ENCODE measurements at places on chromosomes 16 and 17.

DNA sequence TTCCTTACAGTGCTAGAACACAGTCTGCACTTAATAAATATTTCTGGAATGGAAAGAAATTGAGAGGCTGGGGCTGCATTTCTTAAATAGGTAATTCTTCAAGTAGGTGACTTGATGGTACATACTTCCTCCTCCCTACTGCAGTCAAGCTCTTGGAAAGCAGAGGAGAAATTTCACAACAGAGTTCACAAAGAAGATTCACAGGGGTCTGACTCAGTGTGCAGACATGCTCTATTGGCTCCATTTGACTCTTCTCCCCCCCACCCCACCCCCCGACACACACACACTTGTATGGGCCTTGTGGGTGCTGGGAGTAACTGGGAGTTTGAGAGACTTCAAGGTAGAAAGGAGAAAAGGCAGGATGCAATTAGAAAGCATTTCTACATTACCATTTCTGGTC is 6.2 kb upstream of the MYOCD start:
- DNase-seq, result no peak

- DNase-seq, result no peak
These were observed 108.8 kb downstream of the IRX5 start for GRCh38 chr16:55039511-55039910.

- peak; percentile 50 for DNase-seq
These were observed 170.8 kb upstream of the FAM20A start for GRCh38 chr17:68771867-68772515.

GRCh38 chr17:10417431-10417830 is 4.3 kb downstream of the MYH8 start:
- no peak for DNase-seq

GRCh38 chr16:69924777-69925191 is 26.4 kb upstream of the CLEC18A start:
- no peak for DNase-seq

DNA sequence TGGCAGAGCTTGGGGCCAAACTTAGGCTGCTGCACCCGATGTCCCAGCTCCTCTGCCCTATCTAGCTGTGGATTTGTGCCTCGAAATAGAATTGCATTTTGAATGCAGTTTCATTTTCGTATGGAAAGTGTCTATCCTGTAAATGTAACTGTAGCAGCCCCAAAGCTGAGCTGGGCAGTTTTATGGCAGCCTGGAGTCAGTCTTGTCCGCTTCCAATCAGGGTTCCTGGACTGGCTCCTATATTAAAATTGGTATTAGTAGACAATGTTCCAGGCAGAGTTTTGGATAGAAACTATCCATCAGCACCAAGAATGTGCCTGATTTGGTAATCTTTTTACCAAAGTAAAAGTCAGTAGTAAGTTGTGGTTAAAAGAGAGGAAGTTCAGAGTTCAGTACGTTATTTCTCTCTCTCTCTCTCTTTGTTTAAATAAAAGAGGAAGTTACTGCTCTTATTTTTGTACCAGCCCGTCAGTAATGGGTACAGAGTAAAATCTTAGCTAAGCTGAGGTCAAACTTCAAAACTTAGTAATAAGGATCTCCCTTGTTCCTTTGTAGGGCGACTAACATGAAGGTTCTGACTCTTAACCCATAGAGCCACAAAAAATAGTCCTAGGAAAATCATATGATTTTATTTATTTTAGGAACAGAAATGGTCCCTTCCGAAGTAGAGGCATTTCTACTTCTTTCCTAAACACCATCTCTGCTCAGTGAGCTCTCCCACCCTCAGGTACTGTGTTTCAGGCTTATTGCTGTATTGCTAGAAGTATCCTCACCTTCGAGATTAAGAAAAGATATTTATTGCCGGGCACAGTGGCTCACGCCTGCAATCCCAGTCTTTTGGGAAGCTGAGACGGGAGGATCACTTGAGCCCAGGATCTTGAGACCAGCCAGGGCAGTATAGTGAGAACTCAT is 28.0 kb downstream of the PRKCB start:
- no peak for DNase-seq

DNA sequence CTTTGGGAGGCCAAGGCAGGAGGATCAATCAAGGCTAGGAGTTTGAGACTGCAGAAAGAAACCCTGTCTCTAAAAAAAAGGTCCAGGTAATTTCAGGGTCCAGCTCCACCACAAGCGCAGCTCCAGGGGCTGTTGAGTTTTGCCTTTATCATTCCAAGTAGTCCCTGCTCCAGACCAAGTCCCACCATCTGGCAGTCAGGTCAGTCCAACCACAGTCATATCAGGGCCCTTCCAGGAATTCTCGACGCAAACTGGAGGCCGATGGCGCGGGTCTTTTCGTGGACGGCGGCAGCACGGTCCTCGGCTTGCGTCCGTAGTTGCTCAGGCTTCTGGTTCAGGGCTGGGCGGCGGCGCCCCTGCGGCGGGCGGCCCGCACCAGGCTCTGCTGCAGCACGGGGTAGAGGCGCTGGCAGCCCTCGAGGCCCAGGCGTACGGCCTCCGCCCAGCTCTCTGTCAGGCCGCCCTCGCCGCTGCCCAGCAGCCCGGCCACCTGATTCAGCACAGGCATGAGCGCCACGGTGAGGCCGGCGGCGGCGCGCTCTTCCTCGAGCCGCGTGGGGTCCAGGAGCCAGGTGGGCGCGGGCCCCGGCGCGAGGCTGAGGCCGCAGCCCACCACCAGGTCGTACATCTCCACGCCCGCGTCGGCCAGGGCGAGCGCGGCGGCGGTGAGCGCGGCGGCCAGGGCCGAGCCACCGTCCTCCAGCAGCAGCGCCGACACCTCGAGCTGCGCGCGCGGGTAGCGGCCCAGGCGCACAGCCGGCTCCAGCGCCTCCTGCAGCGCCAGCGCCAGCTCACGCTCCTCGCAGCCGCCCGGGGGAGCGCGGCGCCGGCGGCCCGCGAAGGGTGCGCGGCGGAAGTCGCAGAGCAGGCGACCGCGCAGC is 752 bp downstream of the EXOSC6 start:
- peak; percentile 64 for DNase-seq

DNA sequence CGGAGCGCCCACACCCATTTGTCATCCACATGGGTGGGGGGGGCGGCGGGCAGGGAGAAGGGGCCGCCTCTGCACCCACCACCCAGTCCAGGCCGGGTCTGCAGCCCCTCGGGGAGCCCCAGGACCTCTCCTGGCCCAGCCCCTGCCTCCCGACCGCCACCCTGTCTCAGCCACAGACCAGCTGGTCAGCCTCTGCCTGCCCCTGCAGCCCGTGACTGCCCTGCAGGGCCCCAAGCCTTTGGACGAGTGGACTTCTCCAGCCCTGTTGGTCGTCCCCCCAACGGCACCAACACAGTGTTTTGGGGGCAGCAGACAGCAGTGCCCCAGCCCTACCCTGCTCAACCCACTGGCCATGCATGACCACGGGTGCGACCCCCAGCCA is 1.2 kb downstream of the PRR35 start:
- DNase-seq, result no peak

DNA sequence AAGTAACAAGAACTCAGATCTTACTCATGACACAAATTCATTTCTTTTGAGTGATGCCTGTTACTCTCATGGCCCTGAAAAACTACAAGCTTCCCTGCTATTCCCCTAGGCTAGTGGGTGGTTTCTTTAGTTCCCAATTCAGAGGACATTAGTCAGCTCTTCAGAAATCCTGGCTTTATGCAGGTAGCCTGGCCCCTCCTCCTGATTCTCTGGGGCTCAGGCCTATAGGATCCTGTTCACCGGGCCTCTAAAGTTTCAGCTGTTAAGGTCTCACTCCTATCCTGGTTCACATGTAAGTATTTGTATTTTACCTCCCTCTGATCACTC is 87.3 kb upstream of the IRX5 start:
- DNase-seq, result no peak

DNA sequence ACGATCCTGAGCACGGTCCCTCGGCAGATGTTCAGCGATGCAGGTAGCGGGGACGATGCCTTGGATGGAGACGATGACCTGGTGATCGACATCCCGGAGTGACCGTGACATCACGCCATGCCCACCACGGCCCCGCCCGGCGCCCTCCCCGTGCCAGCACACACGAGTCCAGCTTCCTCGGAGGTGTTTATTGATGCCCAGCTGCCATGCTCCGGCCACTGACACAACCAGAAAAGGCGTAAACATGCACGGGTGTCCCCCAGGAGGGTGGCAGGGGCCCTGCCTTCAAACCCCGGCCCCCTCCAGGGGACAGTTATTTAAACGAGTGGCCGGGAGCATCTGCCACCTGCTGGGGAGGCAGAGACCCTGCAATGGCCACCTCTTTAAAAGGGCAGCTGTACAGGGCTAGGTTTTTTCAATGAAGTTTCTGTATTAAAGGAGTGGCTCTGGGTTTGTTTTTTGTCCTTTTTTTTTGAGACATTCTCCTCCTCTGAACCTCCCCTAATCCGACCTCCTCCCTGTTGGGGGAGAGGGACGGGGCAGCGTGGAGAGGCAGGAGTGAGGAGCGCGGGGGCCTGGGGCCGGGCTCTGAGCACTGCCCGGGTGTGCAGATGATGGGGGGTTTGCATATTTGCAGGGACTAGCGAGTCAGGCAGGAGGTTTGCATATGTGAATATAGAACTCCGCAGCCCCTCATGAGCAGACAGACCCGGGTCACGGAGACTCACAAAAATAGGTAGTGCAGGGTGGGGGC is 5.3 kb downstream of the DOC2A start:
- no peak for DNase-seq

GRCh38 chr17:12958786-12959185 is 59.0 kb downstream of the ELAC2 start:
- no peak for DNase-seq

GRCh38 chr16:49003022-49003421 is 278.6 kb downstream of the CBLN1 start:
- DNase-seq, result no peak

DNA sequence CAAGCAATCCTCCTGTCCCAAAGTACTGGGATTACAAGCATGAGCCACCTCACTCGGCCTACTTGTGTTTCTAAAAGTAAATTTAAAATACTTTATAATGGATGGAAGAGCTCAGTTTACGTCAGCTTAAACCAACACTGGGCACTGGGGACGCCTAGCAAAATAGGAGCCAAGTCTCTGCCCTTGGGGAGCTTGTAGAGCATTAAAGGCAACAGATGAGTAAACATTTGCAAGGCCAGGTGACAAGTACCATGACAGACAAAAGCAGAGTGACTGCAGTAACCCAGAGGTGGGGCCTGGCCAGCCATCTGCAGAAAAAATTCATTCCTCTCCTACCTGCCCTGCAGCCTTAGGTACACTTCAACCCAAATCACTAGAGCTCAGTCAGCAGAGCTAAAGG is 12.1 kb upstream of the NLK start:
- DNase-seq, result no peak

- DNase-seq, result no peak
These were observed 653 bp downstream of the FANCA start for GRCh38 chr16:89815639-89816348.

GRCh38 chr16:27390151-27390550 is 11.8 kb upstream of the IL21R start:
- no peak for DNase-seq

DNA sequence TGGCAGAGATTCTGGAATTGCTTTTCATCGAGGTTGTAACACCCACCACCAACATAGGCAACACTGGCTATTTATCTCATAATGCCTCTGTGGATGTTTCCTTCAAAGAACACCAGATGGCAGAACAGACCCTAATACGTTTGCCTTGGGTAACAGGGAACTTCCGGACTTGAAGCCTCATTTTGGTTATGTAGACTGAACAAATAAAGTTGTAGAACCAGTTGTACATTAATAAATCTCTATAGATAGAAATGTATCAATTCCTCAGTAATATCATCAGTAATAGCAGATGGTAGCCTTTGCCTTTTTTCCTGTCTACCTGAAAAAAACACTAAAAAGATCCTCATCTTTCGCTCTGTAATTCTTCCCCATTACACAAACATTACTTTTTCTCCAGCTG is 25.9 kb upstream of the APOH start:
- DNase-seq, result no peak

- DNase-seq, result no peak
These were observed 60.6 kb downstream of the C16orf82 start for GRCh38 chr16:27127308-27127707.

DNA sequence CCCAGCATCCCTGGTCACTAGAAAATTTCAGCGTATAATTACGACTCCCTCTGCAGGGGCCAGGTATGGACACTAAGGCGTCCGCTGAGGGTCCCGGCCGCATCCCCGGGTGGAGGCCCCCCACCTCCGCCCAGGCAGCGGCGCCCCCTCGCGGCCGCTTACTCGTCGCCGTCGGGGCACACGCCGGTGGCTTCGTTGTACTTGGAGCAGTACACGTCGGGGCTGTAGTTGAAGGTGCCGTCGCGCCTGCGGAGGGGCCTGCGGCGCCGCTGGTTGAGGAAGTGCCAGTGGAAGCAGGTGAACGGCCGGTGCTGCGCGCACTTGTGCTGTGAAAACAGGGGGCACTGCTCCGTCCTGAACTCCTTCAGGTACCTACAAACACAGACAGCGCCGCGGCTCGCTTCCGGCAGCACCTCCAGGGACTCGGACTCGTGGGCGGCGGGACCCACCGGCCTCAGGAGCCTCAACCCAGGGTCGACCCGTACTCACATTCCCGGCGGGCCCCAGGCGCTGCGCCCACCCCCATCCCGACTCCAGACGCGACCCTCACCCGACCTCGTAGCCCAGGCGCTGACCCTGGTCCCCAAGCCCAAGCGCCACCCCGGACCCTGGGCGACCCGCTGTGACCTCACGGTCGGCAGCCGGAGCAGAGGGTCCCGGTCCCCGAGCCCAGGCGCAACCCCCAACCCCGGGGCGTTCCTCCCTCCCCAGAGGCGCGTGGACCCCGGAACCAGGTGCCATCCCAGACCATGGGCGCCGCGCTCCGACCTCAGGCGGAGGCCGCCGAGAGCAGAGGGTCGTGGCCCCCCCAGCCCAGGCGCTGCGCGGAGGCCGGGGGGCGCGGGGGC is 596 bp downstream of the UNKL start:
- no peak for DNase-seq

- DNase-seq, result no peak
These were observed 66.1 kb upstream of the NLK start for GRCh38 chr17:27976331-27976730.

DNA sequence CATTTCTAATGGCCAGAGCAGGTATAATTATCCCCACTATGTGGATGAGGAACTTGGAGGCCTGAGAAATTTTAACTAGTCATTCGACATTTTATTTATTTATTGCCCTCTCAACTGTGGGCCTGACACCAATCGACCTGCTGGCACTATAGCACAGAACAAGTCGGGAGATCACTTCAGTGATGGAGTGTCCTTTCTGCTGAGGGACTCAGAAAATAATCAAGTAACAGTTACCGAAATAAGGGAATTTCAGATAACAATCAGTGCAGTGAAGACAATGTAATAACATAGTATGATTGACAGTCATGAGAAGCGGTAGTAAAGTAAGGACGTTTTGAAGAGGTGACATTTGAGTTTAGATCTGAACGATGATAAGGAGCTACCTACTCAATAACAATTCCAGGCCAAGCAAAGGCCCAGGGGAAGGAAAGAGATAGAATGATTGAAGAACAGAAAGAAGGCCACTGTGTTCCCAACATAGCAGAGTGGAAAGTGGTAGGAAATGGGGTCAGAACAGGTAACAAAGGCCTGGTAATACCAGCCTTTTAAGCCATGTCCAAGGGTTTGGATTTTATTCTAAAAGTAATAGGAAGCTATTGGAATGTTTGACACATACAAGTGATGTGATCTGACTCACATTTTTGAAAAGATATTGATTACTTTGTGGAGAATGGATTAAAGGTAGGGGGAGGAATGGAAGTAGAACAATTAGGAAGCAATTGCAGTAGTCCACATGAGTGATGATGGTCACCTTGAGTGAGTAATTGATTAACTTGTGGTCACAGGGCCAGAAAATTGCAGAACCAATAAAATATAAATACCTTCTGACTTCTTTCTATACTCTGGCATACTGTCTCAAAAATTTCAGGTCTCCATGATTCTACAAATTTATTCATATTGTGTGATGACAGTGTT is 1.4 kb downstream of the STXBP4 start:
- DNase-seq, result no peak

GRCh38 chr16:1564325-1564724 is 30.9 kb downstream of the TMEM204 start:
- no peak for DNase-seq

Data from nucleus accumbens (tissue), 56 donors.